K562 (cell line): ENCODE measurements at places on chromosomes 1 and 21. TPM values are rescaled to one million over a fixed set of nuclear protein-coding genes. Genes with fewer than 3 reads are reported as not detected.

The PROK1 gene
- total RNA-seq, result not detected in 2 replicates

The SLAMF9 gene
- total RNA-seq, result not detected in 2 replicates

GRCh38 chr1:235675152-235675890, 25.7 kb upstream of the GNG4 start:
- H3K4me3 ChIP-seq, result no peak overlapping the region
- no peaks in the 10 kb centered on the region for H3K36me3 ChIP-seq
- H3K27ac ChIP-seq, result no peak overlapping the region
- no peaks in the 10 kb centered on the region for H3K4me1 ChIP-seq

GRCh38 chr1:21206117-21206516, 29.4 kb upstream of the EIF4G3 start:
- H3K27ac ChIP-seq, result no peak overlapping the region
- H3K36me3 ChIP-seq, result no peaks in the 10 kb centered on the region
- DNase-seq, result no peak
- H3K27me3 ChIP-seq, result peaks cover 10% of the 10 kb centered on the region; the same call in 1 of the 3 replicates

DNA sequence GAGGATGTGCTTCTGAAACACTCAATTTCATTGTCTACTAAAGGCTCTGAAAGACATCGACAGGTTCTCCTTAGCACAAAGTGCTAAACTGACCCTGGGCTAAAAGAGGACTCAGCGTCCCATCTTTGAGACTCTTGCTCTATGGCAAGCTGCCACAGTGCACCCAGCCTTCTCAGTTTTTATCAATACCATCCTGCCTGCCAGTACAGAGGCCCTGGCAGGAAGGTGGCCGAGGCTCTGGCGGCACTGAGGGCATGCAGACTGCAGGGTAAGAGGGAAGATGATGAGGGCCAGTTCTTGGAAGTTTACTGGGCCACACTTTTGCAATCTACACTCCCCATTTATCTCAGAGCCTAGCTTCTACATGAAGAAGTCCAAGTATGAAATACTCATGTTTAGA, 5.3 kb downstream of the OLFML2B start:
- H3K4me3 ChIP-seq, result no peak overlapping the region
- no peak overlapping the region for H3K27ac ChIP-seq
- no peaks in the 10 kb centered on the region for H3K36me3 ChIP-seq
- peaks cover 24% of the 10 kb centered on the region; the same call in 2 of the 3 replicates for H3K27me3 ChIP-seq
- H3K4me1 ChIP-seq, result no peaks in the 10 kb centered on the region; the same call in 2 of the 3 replicates

GRCh38 chr1:110185181-110185580, 24.9 kb upstream of the KCNC4 start:
- H3K36me3 ChIP-seq, result no peaks in the 10 kb centered on the region
- no peak for DNase-seq
- no peak overlapping the region for H3K27ac ChIP-seq
- H3K27me3 ChIP-seq, result peaks cover 76% of the 10 kb centered on the region
- no peak overlapping the region for H3K4me3 ChIP-seq

The FCMR gene
- total RNA-seq, result 0.54 and 0.82 TPM in 2 replicates
